Stimulated activated CD8-positive, alpha-beta memory T cell treated with anti-CD3 and anti-CD28 coated beads, Interleukin-7, amount 100 ng/mL, for 24 hours (primary cell): ENCODE measurements at places on chromosomes 5 and 9.

GRCh38 chr9:1415146-1415545, 365.0 kb downstream of the DMRT2 start:
- no peak for DNase-seq

DNA sequence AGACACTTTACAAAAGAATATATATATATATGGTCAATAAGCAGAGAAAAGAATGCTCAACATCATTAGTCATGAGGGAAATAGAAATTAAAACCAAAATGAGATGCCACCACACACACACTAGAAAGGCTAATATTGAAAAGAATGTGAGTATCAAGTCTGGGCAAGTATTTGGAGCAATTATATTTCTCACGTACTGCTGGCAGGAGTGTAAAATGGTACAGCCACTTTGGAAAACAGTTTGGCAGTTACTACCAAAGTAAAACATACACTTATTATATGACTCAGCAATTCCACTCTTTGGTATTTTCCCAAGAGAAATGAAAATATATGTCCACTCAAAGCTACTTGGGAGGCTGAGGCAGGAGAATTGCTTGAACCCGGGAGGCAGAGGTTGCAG, 29.8 kb downstream of the NEUROG1 start:
- DNase-seq = no peak

DNA sequence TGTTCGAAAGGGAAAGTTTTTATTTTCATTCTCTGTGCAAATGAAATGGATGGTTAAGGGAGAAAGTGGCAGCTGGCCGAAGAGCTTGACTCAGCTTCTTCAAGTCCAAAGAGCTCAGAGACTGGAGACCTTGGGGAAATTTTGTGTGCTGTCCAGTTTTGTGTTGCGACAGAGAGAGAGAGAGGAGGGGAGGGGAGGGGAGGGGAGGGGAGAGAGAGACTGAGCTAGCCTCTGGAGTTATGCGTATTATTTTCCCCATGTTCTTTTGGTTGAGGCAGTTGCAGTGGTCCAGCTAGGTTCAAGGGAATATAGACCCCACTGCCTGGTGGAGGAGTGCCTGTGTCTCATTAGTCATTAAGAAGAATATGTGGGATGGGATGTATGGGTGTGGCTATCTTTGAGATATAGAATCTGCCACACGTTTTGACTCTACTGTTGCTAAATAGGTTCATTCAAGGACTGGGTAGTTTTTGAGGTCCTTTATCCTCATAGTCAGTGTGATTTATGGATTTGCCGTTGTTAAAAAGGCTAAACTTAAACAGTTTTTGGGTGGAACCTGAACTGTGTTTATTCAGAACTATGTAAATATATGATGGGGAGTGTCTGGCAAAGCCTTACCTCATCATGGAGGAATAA, 69.7 kb downstream of the ARHGAP26 start:
- DNase-seq = no peak

DNA sequence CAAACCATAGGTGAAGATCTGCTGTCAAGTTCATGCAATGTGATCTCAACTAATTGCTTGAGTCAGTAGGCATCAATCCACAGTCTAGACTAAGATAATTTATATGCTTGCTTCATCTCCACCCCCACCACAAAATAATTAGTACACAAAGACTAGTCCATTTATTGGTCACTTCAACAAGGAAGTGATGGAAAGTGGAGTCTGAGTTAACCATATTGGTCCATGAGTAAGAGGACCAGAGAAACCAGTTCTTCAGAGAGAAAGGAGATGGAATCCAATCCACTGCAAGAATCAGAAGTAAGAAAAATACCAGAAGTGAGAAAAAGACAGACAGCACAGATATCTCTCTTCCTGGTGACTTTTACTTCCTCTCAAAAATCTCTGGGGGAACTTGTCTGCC, 366.5 kb downstream of the CHSY3 start:
- DNase-seq = no peak
